ENCODE measurements at places on chromosomes 1 and 21.

- peak; percentile 22 for DNase-seq
These were observed 2.3 kb upstream of the JAM2 start for GRCh38 chr21:25636727-25637126.

DNA sequence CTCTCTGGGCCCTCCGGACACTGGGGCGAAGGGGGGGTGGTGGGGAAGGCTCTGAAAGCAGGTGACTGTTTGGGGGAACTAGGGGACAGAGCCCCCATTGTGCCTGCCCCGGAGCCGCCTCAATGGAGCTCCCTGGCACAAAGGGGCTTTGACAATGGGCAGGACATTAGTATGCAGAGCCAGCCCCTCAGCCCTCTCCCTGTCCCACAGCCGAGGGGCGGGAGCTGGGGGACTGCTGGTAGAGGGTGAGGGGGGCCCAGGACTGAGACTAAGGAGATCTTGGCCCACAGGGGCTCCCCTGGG is 7.8 kb downstream of the KCNJ10 start:
- no peak for DNase-seq

DNA sequence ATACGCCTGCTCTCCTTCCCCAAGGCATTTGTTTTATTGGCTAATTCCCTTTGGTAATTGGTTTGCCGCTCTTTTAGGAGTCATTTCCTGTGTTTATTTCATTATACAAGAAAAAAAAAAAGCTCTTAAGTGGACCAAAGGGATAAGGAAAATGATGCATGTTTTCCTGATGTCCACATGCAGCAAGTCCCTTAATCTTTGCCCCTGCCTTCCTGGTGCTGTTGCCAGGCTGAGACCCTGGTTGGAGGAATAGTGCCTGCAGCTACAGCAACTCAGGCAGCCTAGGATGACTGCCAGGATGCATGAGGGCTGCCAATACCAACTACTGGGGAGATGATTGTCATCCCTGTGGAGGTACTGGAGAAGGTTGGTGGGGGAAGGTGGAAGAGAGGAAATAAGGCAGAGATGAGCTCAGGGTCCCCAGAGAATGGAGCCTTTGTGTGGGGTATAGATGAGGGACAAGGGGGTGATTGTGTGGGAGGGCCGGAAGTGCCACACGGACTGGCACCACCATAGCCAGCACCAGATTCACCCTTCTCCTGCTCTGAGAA is 6.1 kb upstream of the GATAD2B start:
- DNase-seq = peak; percentile 23

GRCh38 chr1:85394130-85394529 is 70.8 kb downstream of the DDAH1 start:
- DNase-seq = no peak

DNA sequence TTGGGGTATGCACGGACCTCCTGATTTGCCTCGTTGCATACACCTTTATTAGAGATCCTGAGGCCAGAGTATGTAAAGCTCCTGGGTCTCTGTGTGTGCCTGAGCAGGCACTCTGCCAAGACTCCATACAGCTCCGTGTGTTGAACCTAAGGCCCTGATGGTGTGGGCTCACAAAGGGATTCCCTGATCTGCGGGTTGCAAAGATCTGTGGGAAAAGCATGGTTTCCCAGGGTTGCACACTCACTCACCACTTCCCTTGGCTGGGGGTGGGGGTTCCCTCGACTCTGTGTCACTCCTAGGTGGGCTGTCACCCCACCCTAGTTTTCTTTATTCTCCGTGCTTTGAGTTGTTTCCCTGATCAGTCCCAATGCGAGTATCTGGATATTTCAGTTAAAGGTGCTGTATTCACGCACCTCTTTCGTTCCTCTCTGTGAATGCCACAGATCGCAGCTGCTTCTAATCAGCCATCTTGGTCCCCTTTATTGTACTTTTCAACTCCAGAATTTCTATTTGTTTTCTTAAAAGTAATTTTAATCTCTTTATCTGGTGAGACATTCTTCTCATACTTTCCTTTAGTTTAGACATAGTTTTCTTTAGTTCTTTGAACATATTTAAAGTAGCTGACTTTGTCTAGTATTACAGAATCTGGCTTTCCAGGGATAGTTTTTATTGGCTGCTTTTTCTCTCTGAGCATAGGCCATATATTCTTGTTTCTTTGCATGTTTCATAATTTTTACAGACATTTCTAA is 39.0 kb upstream of the F3 start:
- no peak for DNase-seq

Data from AG08396 (cell line).